ENCODE measurements at places on chromosomes 11 and 22. TPM values are rescaled to one million over a fixed set of nuclear protein-coding genes. Genes with fewer than 3 reads are reported as not detected.

LIF gene
- total RNA-seq = 3.6 TPM

RASD2 gene
- 3.6 TPM for total RNA-seq

NRGN gene
- total RNA-seq = 0.24 TPM

OR2D2 gene
- 0.24 TPM for total RNA-seq

GTSE1 gene
- total RNA-seq = 26.3 TPM

TRIM34 gene
- 1.1 TPM for total RNA-seq

LMO2 gene
- total RNA-seq = 3.9 TPM

OSBP2 gene
- 7.1 TPM for total RNA-seq
